ENCODE measurements at places on chromosomes 16 and 17. TPM values are rescaled to one million over a fixed set of nuclear protein-coding genes. Genes with fewer than 3 reads are reported as not detected.

IRX5 gene
- total RNA-seq, result 13.5 TPM

ITGAX gene
- 3.3 TPM for total RNA-seq

SOST gene
- total RNA-seq, result 0.20 TPM

CARHSP1 gene
- total RNA-seq, result 34.9 TPM

DNA sequence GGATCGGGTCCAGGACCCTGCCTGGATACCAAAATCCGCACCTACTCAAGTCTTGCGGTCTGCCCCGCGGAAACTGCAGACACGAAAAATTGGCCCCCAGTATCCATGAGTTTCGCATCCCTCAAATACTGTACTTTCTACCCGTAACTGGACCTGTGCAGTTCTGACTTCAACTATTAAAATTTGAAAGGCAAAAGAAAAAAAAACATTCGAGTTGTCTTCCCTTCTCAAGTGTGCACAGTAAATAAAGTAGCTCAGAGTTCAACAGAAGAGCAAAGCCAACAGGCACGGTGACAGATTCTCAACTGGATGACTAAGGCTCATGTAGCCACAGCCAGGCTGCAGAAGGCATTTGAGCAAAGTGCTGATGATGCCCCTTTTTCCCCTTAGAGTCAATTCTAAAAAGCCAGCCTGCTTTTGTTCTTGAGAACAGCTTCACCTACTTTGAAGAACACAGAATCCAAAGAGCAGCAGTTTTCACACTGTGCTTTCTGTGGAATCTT, 32.5 kb downstream of the MARF1 start:
- no peak for DNase-seq

DNA sequence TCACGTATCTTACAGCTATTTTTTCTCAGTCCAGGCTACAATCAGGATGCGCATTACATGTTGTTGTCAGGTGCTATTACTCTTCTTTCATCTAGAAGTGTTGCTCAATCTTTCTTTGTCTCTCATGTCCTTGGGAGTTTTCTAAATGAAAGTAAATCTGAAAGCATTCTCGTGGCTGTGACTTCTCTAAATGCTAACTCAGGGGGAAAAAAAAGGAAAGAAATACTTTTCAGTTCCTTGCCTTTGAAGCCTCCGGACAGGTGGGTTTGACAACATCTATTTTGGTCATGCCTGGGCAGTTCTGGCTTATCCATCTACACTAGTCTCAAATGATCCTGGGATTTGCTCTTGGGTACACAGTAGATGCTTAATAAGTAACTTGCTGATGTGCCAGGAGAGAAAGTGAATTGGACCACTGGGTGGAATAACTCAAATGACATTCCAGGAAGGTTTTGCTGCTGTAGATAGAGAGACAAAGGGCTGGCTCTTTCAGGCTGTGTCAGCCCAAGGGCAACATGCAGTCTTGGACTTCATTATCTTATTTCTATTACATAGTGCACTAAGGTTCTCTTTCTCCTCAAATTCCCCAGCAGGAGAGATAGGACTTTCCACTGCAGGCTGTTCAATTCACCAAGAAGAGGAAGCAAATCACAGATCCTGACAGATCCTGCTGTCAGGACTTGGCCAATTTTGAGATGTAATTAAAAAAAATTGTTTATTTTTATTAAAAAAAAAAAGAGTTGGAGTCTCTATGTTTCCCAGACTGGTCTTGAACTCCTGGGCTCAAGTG, 63.6 kb upstream of the NFAT5 start:
- DNase-seq, result no peak

- no peak for DNase-seq
Measured at GRCh38 chr16:31395647-31396046, 2.5 kb downstream of the ITGAD start.

DNA sequence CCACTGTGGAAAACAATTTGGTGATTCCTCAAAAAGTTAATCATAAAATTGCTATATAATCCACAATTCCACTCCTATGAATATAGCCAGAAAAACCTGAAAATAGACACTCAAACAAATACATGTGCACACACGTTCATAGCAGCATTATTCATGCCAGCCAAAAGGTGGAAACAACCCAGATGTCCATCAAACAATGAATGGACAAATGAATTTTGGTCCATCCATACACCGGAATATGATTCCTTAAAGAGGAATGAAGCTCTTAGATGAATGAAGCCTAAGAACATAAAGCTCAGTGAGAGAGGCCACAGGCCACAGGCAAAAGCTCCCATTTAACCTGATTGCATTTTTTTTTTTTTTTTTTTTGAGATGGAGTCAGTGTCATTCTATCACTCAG, 114.6 kb upstream of the TNRC6C start:
- DNase-seq, result no peak

- DNase-seq, result no peak
Measured at GRCh38 chr16:11386791-11387546, 41.7 kb downstream of the RMI2 start.

DNA sequence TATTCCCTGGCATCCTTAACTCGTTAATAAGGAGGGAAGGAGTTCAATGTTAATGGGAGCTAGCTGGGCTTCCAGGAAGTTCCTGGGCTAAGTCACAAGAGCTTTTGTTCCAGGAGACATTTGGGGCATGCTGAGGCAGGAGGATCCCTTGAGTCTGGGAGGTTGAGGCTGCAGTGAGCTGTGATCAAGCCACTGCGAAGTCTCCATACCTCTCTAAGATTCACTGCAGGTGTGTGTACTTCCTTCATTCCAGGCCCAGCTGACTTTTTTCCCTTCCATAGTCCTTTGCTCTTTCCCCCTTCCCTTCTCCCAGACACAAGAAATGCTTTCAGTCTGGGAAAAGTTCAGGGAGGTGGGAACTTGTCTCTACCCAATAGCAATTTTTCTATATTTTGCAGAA, 489.8 kb downstream of the NPIPA7 start:
- DNase-seq, result no peak

Measured in skin of body (tissue), 3 donors.